Globus pallidus (tissue), 1 donor: ENCODE measurements at places on chromosomes 7 and 10.

GRCh38 chr7:46107610-46108217 is 186.6 kb upstream of the IGFBP3 start:
- DNase-seq: no peak

GRCh38 chr10:58384095-58384494 is 1.1 kb upstream of the TFAM start:
- peak; percentile 27 for DNase-seq

- DNase-seq: peak; percentile 44
Measured at GRCh38 chr10:7819121-7819460, 786 bp downstream of the TAF3 start.

DNA sequence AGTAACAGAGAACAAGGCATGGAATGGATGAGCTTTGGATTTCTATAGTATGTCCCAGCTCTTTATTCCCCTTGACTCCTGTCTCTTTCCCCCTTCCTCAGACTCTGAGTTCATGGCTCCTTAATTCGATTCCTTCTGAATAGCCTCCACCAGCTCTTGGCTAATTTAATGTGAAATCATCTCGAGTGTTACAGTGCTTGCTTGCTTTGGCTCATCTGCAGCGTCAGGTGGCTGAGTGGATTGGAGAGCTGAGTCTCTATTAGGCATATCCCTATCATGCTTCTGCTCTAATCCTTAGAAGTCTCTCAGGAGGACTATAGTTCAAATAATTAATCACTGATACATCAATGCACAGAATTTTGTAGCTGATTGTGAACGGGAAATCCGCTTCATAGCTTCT is 134.6 kb downstream of the LRRC4 start:
- DNase-seq: no peak

- no peak for DNase-seq
Measured at GRCh38 chr7:463817-464453, 55.7 kb downstream of the PDGFA start.

GRCh38 chr7:99000904-99001465 is 122.7 kb downstream of the TRRAP start:
- DNase-seq: no peak

GRCh38 chr7:28052933-28053332 is 127.7 kb downstream of the JAZF1 start:
- no peak for DNase-seq

DNA sequence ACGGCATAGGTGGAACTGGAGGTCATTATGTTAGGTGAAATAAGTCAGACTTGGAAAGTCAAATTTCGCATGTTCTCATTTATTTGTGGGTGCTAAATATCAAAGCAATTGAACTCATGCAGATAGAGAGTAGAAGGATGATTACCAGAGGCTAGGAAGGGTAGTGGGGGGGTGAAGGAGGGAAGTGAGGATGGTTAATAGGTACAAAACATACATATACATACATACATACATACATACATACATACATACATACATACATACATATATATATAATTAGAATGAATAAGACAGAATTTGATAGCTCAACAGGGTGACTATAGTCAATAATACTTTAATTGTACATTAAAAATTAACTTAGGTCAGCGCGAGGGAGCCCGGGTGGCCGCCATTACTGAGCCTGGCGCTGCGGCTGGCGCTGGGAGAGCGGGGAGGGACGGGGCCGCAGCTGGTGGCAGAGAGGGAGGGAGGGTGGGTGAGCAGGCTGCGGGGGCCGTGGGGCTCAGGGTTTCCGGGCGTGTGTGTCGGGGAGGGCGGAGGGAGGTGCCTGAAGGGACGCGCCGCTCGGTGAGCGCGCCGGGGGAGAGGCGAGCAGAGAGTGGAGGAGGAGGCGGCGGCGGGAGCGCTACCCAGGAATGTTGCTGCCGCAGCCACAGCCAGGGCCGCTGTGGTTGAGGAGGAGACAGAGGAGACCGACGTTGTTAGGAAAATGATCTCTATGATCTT is 85.8 kb upstream of the EGFR start:
- peak; percentile 80 for DNase-seq

GRCh38 chr7:15781944-15782343 is 95.5 kb upstream of the MEOX2 start:
- no peak for DNase-seq
